ENCODE measurements at places on chromosomes 12 and 14.

GRCh38 chr14:101495827-101496775, 65.2 kb upstream of the DIO3 start:
- no peak for DNase-seq

- DNase-seq = no peak
Measured at GRCh38 chr14:67668559-67668958, 5.9 kb downstream of the VTI1B start.

DNA sequence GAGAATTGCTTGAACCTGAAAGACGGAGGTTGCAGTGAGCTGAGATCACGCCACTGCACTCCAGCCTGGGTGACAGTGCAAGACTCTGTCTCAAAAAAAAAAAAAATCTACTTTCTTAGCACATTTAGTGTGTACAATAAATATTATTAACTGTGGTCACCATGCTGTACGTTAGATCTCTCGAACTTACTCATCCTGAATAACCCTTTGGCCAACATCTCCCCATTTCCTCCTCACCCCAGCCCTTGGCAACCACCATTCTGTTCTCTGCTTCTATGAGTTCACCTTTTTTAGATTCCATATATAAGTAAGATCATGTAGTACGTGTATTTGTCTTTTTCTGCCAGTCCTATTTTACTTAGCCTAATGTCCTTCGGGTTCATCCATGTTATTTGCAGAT, 13.4 kb downstream of the FUT8 start:
- no peak for DNase-seq

- no peak for DNase-seq
Measured at GRCh38 chr14:92259613-92260357, 63.2 kb upstream of the SLC24A4 start.

- DNase-seq = no peak
Measured at GRCh38 chr14:69291891-69292561, 32.1 kb downstream of the GALNT16 start.

GRCh38 chr14:23539248-23540140, 12.1 kb downstream of the ZFHX2 start:
- DNase-seq = peak; percentile 34
